Mesothelial cell of epicardium (in vitro differentiated cells): ENCODE measurements at places on chromosomes 6 and 20.

- no peak for DNase-seq
These were observed 106.4 kb downstream of the JARID2 start for GRCh38 chr6:15352220-15352619.

DNA sequence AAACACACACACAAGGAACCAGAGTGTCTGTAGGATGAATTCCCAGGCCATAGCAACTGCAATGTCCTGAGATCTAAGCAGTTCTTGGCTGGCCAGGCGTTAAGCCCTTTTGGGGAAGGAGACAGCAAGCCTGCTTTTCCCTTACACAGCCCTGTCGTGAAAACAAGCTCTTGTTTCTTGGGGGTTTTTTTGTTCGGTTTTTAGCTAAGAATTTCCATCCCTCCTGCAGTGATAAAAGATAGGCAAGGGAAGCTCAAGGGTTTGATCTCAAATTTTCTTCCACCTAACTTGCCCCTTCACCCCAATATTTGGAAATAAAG is 1.5 kb downstream of the TNFRSF21 start:
- DNase-seq, result no peak

- no peak for DNase-seq
These were observed 126.9 kb downstream of the MRPL14 start for GRCh38 chr6:44000164-44000842.

DNA sequence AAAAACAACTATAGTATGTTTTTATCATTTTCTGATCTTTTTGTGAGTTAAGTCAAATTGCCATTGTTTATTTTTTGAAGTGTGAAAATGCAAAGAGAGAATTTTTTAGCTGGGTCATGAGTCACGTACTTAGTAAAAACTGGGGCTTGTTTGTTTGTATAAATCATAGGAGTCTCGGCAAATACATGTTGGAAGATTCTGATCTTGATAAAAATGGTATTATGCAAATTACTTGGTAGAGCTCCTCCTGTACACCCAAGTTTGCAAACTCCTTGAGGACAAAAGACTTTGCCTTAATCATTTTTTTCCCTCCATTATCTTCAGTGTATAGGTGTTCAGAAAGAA is 25.8 kb downstream of the TBPL1 start:
- DNase-seq, result no peak

GRCh38 chr20:47989957-47990356 is 204.7 kb upstream of the SULF2 start:
- no peak for DNase-seq

GRCh38 chr6:129638055-129638684 is 71.8 kb downstream of the ARHGAP18 start:
- no peak for DNase-seq

DNA sequence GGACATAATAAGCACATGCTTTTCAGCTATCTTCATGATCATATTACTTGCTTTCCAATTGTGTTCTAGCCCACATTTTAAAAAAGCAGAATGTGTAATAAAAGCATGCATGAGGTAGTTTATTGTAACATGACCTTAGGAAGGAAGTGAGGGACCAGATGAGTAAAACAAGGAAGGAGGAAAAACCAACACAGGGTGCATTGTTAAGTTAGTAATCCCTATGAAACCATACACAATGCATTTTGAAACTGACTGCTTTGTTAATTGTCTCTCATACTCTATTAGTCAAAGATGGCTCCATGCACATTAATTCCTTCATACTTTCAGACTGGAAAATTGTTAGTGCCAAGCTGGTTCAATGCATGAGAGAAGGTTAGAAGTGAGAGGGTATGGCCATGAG is 37.7 kb upstream of the CENPW start:
- no peak for DNase-seq

DNA sequence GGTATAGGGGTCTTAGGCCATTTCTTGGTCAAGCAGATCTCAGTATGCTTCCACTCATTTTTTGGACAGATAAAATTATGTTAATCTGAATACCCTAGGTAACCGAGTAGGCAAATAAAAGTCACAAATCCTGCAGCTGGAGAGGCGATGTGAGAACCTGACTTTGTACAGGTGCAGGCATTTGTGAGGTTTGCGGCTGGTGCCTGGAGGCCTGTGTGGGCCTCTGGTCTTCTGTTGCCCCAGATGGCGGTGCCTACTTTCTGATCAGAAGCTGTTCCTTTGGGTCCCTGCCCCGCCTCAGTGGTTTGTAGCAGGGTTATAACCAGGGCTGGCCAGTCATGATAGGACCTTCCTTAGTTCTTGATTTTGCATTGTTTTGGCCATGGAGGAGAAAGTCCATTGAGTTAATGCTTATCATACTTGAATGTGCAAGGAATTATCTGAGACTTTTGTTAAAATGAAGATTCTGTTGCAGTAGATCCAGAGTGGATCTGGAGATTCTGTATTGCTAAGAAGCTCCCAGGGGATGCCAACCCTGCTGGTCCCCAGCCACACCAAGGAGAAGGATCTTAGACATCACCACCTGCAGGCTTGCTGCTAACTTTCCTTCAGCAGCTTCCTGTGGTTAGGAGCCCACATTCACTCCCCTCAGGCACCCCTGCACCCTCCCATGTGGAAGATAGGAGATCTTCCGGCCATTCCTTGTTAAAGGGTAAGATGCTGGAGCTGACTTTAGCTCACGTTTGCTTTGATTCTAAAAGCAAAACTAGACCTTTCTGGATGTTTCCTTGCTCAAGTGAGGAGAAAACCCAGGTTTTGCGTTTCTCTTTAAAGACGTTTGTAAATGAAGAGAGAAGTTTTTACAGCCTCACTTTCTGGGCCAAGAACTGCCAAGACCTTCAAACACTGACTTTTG is 50.7 kb downstream of the LRRC1 start:
- DNase-seq, result no peak

- no peak for DNase-seq
These were observed 4.6 kb downstream of the DACT2 start for GRCh38 chr6:168314948-168315347.

DNA sequence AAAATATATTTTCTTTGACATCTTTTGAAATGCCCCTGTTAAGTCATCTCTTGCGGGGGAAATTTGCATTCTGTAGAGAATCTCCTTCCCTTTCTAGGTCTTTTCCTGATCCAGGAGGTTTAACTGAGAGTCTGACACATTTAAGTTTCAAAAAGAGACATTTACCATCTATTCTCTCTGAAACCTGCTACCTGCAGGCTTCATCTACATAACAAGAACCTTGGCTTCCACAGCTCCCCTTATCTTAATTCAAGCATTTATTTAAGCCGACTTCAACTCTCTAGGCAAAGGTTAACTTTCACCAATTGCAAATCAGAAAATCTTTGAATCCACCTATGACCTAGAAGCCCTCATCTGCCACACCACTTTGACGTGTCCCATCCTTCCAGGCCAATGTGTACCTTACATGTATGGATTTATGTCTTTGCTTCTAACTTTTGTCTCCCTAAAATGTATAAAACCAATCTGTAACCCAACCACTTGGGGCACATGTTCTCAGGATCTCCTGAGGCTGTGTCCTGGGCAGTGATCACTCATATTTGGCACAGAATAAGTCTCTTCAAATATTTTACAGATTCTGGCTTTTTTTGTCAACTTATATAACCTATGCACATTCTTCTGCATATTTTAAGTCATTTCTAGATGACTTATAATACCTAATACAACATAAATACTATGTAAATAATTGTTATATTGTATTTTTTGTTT is 666.7 kb downstream of the UTRN start:
- no peak for DNase-seq

DNA sequence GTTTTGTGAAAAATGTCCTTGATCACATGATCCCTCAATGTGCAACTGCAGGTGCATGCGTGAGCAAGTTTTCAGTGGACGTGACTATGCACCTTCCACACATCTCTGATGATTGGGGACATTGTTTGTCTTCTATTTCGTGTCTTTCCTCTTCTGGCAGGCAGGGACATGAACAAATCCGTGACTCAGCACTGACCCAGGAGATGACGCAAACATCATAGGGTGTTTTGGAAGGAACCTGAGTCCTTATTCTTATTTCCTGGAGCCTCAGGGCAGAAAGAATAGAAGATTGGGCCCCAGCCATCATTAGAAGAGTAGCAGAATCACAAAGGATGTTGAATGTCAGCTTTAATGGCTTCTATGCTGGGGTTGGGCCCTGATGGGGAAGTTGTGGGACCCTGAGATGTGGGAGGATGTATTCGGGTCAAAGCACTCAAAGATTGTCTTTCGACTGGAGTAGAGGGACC is 11.9 kb upstream of the SIRPD start:
- no peak for DNase-seq

GRCh38 chr6:150667977-150668716 is 68.5 kb downstream of the PLEKHG1 start:
- peak; percentile 88 for DNase-seq

GRCh38 chr6:49097116-49097515 is 365.9 kb downstream of the MMUT start:
- no peak for DNase-seq

DNA sequence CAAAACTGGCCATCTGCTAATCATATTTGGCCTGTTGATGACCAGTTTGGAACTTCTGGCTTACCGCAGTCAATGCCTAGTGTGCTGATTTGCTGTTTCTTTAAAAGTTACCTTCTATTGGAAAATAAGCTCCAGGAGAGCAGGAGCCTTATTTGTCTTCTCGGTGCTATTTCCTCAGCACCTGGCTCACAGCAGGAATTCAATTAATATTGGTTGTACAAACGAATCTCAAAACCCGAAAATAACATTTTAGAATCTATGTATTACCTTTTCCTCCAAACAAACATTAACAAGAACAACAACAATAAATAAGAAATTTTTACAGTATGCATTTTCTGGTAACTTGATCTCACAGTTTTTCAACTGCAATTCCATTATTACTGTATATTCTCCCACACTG is 1080.7 kb upstream of the MAP3K7 start:
- DNase-seq, result no peak

GRCh38 chr6:53645859-53646258 is 19.7 kb downstream of the KLHL31 start:
- no peak for DNase-seq

DNA sequence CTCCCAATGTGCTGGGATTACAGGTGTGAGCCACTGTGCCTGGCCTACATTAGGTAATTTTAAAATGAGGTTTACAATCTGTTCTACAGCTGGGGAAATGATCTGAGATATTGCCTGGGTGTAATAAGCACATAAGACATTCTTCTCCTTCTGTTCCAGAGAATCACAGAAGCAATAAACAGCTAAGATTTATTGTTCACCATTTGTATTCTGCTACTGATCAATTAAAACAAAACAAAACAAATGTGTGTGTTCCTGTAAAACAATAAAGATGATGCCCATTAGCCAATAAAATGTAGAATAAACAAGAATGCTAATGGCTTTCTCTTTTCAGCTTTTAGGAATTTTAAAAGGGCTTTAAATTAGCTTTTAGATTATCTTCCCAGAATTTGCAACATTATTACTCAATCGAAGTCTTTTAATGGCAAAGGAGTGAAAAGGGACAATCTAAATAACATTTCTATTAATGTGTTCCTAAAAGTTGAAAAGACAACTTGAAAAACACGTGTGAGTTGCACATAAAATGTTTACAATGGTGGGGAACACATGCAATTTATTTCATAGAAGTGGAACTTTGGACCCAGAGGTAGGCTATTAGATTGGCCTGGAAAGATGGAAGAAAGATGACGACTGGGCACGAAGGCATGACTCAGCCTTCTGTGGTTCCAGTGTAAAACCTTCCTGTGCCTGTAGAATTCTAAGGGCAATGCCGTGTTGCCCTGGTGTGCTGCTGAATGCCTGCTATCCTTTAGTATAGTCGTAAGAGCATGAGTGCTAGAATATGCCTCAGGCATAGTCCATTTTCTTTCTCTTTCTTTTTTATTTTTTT is 29.0 kb upstream of the DEK start:
- no peak for DNase-seq

GRCh38 chr20:33431797-33432381 is 11.7 kb downstream of the SNTA1 start:
- no peak for DNase-seq

DNA sequence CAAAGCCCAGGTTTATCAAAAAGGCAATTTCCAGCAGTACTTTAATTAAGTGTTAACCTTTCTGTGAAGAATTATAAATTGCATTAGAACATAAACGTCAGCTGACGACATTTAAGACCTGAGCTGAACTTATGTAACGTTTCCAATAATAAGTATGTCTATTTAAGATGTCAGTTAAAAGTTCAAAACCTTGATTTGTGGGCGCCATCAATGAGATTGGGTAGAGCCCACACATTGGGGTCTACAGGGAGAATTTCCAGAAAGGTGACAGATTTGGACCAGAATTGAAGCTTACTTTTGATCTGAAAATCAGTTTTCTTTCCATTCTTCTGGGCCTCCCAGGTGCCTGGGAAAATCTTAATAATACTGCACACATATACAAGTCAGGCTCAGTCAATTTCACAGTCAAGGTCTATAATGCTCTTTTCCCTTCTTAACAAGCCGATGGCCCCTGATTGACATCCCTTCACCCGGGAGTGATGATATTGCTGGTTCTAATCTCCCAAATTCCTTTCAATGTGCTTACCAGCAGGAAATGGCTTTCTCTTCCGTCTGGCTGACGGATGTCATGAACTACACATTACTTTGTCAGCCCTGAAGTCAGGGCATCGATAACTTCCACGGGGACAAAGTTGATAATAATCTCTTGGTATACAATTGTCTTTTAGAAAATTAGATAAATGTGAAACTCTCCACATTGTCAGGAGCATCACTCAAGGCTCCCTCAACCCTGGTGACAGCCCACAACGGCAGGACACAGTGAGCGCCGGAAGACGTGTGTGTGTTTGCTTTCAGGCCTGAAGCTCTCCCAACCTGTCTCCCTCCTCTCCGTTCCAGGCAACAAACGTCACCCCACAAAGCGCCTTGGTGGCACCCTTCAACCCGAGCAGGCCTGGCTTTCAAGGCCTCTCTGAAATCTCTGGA is 396.5 kb upstream of the CNR1 start:
- no peak for DNase-seq

DNA sequence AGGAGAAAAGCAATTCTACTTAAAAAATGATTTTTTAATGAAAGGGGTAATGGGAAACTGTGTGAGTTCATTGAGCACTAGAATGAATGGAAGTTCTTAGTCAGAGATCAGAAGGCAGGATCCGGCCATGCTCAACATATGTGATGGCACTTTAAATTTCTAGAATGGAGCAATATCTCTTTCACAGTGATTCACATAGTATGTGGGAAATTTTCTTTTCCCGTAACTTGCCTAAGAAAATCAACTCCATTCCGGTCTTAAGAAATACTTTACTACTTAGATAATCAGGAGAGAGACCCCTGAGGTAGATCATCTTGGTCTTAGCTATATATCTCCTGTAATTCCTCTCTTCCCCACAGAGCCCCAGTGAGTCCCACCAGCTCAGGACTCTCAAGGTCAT is 131.8 kb downstream of the SCML4 start:
- DNase-seq, result no peak

DNA sequence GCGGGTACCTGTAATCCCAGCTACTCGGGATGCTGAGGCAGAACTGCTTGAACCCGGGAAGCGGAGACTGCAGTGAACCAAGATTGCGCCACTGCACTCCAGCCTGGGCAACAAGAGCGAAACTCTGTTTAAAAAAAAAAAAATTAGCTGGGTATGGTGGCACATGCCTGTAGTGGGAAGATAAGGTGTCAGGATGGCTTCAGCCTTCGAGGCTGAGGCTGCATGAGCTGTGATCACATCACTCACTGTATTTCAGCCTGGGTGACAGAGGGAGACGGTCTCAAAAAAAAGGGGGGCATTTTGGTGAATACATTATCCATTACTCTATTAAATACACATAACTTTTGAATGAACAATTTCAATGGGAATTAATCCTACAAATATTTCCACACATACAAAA is 32.4 kb downstream of the SNX3 start:
- no peak for DNase-seq

- DNase-seq, result no peak
These were observed 51.7 kb downstream of the PDE10A start for GRCh38 chr6:165611294-165611693.

- peak; percentile 58 for DNase-seq
These were observed 7.6 kb upstream of the RNF114 start for GRCh38 chr20:49928411-49929141.
